ENCODE measurements at places on chromosomes 6 and 20. TPM values are rescaled to one million over a fixed set of nuclear protein-coding genes. Genes with fewer than 3 reads are reported as not detected.

DNA sequence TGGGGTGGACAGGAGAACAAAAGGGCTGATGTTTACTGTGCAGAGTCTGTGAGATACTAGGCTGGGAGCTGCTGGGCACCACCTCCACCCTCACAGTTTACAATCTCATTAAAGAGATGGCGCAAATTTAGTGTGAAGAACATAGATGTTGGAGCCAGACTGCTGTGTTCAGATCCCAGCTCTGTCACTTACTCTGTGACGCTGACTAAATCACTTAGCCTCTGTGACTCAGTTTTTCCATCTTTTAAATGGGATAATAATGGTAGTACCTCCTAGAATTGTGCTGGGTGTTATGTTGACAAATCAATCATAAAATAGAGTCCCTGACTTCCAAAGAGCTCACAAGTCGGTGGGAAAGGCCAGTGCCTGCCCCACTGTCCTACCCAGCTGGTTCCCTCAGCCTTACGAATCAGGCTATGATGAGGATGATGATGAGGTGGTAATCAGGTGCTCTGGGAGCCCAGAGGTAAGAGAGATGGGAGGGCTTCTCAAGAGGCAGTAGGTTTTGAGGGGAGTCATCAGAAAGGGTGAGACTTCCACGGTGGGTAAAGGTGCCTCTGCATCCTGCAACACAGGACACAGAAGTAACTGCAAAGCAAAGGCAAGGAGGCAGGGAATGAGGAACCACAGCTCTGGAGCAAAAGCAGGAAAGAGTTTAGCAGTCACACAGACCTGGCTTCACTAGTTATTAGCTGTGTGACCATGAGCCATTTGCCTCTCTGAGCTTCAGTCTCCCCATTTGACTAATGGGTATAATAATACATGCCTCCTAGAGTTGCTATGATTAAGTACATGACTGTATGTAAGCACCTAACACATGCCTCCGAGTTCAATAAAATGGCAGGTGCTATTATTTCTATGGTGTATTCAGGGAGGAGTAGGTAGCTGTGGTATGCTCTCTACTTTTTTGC is 8.9 kb downstream of the FYN start:
- no peak for DNase-seq

DNA sequence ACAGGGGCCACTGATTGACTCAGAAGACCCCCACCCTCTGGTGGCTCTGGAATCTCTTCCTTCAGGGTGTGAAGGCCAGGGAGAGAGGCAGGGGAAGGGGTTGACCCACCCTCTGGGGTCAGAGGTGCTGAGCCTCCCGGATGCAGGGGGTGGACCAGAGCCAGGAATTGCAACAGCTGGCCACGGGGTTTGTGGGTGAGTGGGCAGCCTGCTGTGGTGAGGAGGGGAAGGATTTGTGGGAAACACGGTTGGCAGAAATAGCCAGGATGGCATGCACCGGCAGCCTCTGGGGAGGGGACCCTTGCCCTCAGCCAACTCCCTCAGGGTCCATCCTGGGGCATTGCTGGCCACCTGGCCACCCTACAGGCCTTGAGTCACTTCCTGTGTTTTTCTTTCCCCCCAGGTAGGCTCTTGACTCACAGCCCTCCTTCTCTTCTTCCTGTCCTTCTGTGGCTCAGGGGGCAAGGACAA is 92.8 kb downstream of the MRPL14 start:
- no peak for DNase-seq

NKX2-2 gene
- not detected for total RNA-seq

HLA-DPA1 gene
- 27.9 TPM for total RNA-seq

- no peak for DNase-seq
Measured at GRCh38 chr20:9723501-9724202, 115.2 kb downstream of the PAK5 start.

HLA-B gene
- total RNA-seq = 2,968 TPM

MOG gene
- total RNA-seq = not detected

DNA sequence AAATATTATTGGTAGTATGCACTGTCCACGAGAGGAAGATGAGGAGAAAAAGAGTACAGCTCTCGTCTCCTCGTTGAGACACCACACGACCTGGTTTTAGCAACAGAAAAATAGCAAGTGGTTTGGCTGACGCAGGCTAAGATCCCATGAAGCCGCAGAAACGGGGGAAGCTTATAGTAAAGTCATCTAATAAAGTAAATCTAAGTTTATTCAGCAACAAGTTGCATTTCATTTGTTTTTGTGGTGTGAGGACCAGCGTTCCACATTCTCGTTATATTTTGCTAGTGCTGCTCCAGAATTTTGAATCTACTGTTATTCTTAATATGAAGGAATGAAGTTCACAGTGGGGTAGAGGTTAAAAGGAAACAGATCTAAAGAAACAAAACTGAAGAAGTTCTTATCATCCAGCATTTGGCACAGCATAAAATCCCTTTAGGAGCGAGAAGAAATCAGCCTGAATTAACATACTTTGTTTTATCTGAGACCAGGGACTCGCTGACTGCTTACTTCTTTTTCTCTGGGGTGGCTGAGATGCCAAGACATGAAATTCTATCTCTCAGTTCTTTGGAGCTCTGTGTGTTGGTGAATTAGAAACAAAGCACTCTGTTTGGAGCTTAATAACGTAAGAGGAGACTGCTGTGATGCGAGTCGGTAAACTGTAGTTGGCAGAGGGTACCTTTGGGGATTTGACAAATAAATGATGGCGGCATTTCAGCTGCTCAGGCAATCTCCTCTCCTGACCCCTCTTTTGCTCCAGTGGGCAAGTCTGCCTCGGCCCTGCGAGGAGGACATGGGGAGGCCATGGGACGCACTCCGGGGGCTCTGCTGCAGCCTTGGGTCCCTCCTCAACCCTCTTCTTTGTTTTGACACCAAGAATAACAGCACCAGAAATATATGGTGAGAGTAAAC is 24.9 kb upstream of the IRF4 start:
- no peak for DNase-seq

- DNase-seq = no peak
Measured at GRCh38 chr6:53159558-53159957, 10.9 kb upstream of the GCM1 start.

- DNase-seq = no peak
Measured at GRCh38 chr6:31466466-31466865, 31.5 kb upstream of the MICB start.

OXT gene
- not detected for total RNA-seq

HSPA12B gene
- not detected for total RNA-seq

- peak; percentile 63 for DNase-seq
Measured at GRCh38 chr6:132797951-132798868, at the start of gene SLC18B1. TSS of gene SLC18B1 (minus strand) at chr6:132798637. CDS start at chr6:132798456, 181 bp downstream.

EEF1A2 gene
- total RNA-seq = 1.4 TPM

- no peak for DNase-seq
Measured at GRCh38 chr20:41411391-41411847, 44.8 kb upstream of the EMILIN3 start.

ATP5F1E gene
- total RNA-seq = 67.4 TPM

DNA sequence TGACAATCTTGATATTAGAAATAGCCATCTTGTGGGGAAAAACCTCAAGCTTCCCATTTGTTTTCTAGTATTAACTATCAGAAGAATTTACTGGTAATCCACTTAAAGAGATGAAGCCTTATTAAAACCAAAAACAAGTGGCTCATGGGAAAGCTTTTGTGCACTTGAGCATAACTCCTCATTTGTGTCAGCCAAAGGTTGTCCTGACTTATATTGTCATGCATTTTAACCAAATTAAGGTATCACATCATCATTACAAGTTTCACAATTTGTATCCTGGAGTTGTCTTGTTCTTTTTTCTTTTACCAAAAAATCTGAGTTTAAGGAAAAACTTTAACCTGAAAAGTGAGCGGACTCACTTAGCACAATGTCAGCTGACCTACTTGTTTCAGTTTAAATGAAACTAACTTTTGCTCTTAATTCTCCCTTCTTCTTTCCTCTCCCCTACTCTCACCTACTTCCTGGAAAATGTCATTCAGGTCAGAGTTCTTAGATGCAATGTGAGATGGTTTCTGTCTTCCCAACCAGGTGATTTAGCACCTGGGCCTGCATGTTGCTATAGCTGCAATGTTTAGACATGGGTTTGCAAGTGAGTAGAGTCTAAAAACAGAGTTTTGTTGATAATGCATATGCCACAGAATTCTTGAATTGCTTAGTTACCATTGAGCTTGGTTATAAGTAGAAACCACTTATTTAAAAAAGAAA is 82.8 kb downstream of the TNFAIP3 start:
- no peak for DNase-seq

DNA sequence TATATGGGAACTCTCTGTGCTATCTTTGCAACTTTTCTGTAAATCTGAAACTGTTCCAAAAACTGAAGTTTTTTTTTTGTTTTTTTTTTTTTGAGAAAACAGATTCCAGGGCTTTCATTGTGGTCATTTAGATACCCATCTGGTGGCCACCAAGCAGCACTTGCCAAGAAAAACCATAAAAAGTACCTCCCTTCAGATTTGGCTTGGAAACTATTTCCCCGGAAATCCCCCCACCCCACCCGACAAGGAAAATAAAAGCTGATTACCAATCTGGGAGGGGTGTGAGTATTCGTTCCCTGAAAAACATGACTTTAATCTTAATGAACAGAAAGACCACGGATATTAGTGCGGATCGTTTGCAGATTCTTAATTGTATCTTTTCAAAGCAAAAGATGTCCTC is 1.9 kb downstream of the NFATC2 start:
- peak; percentile 52 for DNase-seq

DNA sequence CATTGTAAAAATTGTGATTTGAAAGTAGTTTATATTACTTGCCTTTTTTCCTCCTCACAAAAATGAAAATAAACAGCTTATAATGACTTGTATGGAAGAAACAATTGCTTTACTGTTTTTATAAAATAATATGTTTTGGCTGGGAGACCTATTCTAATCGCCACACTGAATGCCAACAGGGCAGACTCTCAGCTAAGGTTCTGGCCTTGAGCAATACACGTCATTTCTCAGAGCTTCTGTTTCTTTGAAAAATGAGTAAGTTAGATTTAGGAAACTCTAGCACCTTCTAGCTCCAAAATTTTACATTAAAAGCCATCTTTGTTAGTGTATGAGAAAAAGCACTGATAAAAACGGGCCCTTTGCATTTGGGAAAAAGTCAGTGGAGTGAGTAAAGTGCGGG is 166.6 kb downstream of the ARID1B start:
- DNase-seq = no peak

GRCh38 chr6:38572186-38572813 is 67.4 kb downstream of the BTBD9 start:
- no peak for DNase-seq

- DNase-seq = no peak
Measured at GRCh38 chr6:133244519-133244918, 3.4 kb downstream of the EYA4 start.

GRCh38 chr6:28803337-28803709 is 120.5 kb downstream of the TRIM27 start:
- DNase-seq = no peak

- no peak for DNase-seq
Measured at GRCh38 chr6:98454809-98455322, 379.5 kb upstream of the POU3F2 start.

- peak; percentile 56 for DNase-seq
Measured at GRCh38 chr20:16761305-16761829, 13.2 kb downstream of the OTOR start.

ADA gene
- 32.8 TPM for total RNA-seq

GRCh38 chr6:73342174-73342573 is 11.9 kb downstream of the DPPA5 start:
- no peak for DNase-seq

DNA sequence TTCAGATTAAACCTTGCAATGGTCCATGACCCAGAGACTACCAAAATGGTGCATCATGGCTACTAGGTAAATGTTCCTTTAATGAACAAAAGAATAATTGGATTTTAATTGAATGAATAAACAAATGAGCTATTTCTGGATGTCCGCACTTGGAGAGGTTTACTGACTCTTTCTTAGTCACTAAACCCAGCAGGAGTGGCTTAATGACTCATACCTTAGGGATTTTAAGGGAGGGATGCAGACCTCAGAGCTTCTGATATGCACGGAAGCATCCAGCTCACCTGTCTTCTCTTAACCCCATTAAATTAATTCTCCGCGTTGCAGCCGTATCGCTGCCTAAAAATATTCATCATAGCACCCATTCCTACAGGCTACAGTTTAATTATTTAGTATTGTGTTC is 970.0 kb upstream of the SLC35B3 start:
- no peak for DNase-seq

RCAN2 gene
- total RNA-seq = not detected

Measured in activated CD8-positive, alpha-beta T cell treated with anti-CD3 and anti-CD28 coated beads for 36 hours (primary cell).